ENCODE measurements at places on chromosomes 5 and 9. TPM values are rescaled to one million over a fixed set of nuclear protein-coding genes. Genes with fewer than 3 reads are reported as not detected.

- no peaks in the 10 kb centered on the region for H3K36me3 ChIP-seq
- no peaks in the 10 kb centered on the region for H3K4me1 ChIP-seq
- no peak for DNase-seq
- H3K27ac ChIP-seq: no peak overlapping the region
These were observed 146.1 kb upstream of the SLC44A1 start for GRCh38 chr9:105098370-105098769.

DNA sequence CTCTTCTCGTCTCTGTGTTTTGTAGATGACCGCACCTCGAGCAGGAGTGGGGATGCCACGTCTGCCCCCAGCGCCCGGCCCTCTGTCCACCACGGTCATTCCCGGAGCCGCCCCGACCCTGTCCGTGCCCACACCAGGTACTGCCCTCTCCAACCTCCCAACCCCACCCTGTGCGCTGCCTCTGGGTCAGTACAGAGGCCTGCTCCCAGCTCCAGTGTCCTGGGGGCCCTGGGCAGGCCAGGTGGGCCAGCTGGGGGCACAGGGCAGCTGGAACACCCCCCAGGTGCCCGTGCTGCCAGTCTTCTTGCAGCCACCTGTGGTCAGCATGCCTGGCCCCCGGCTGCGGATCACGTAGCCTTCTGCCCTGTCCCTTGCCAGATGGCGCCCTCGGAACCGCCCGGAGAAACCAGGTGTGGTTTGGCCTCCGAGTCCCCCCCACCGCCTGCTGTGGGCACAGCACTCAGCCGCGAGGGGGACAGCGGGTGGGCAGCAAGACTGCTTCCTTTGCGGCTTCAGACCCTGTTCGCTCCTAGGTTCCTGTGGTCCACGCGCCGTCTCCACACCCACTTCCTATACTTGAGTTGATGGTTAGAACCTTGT lies 133.7 kb downstream of the WNK2 start:
- no peaks in the 10 kb centered on the region for H3K36me3 ChIP-seq
- no peak overlapping the region for H3K4me3 ChIP-seq
- H3K27ac ChIP-seq: no peak overlapping the region

The ADAMTSL2 gene
- not detected for polyA plus RNA-seq

The NRARP gene
- not detected for polyA plus RNA-seq

DNA sequence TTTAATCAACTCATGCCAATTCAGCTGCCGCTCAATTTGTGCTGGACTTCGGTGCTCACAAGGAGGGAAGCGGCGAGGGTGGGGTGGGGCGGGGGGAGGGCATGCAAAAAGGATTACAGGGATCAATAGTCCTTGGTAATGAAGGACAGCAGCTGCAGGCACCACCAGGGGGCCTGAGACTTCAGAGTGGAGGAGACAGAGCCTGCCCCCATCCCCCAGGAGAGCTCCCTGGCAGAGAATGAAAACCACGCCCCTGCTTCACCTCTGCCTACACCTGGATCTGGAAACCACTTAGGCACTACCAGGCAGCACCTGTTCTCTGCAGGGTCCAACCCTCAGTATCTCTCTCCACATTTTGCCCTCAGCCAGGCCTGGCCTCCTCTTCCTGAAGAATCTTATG lies 155.6 kb downstream of the TRIM32 start:
- no peaks in the 10 kb centered on the region for H3K4me1 ChIP-seq
- DNase-seq: no peak
- no peaks in the 10 kb centered on the region for H3K36me3 ChIP-seq
- no peak overlapping the region for H3K4me3 ChIP-seq
- H3K27me3 ChIP-seq: no peaks in the 10 kb centered on the region

DNA sequence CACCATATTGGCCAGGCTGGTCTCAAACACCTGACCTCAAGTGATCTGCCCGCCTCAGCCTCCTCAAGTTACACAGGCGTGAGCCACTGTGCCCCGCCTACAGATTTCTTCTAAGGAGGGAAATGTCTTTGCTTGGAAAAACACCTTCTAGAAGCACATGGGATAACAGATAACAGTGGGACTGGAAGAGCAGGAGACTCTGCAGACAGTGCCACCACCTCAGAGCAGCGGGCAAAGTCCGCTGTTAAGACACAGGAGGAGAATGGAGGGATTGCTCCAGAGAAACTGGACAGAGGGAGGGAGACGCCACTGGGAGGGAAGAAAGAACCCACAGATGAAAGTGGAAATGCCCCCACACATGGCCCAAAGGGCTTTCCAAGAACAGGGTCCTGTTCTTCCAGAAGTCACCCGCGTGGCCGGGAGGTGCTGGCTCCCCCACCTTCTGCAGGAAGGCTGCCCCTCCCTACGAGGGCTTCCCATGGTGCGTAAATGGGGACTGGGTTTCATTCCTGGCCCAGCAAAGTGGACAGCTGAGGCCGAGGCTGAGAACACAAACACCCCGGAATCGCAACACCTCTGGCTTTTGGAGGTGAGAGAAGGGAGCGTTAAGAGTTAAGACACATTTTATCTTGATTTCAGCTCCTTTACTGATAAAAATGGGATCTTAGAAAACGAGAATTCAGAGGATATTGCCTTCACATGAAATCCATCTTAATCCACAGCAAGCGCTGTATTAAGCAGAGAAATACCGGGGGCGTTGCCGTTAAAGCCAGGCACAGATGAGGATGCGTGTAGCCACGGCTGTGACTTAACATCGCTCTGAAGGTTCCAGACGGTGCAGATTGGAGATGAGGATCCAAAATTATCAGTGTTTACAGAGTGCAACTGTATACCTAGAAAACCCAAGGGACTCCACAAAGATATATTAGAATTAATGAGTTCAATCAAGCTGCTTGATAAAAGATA lies 11.2 kb downstream of the ADAMTS2 start:
- no peaks in the 10 kb centered on the region for H3K36me3 ChIP-seq
- no peak for DNase-seq
- H3K27me3 ChIP-seq: no peaks in the 10 kb centered on the region
- H3K4me3 ChIP-seq: no peak overlapping the region

The EPB41L4B gene
- not detected for polyA plus RNA-seq

The GPX8 gene
- not detected for polyA plus RNA-seq

DNA sequence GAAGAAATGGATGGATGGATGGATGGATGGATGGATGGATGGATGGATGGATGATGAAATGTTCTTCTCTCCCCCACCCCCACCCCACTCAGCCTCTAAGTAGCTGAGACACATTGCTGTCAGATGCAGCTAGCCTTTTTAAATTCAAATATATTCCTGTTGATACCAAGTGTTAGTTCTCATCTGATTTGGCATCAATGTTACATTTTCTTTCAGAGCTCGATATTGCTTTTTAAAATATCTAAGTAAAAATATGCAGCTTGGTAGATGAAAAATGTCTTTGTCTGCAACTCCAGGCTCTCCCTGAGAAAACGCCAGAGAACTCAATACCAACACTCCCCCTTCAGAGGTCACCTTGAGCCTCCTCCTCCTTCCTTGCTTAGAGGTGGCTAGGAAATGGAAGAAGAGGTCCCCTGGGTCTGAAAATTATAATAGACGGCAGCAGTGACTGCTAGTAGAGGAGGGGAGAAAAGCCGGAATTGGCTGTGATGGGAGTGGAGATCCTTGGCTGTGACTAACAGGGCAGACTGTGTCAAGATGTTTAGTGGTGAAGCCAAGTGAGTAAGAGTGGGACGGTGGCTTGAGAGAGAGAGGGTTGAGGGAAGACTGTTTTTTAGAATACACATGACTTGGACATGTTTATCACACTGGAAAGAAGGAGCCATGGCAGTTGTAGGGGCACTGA lies 156.0 kb downstream of the ZNF462 start:
- no peaks in the 10 kb centered on the region for H3K4me1 ChIP-seq
- no peaks in the 10 kb centered on the region for H3K27me3 ChIP-seq

- no peaks in the 10 kb centered on the region for H3K27me3 ChIP-seq
- no peak overlapping the region for H3K4me3 ChIP-seq
- H3K27ac ChIP-seq: no peak overlapping the region
- no peaks in the 10 kb centered on the region for H3K4me1 ChIP-seq
- H3K36me3 ChIP-seq: no peaks in the 10 kb centered on the region
- DNase-seq: no peak
These were observed 147.2 kb downstream of the C9orf50 start for GRCh38 chr9:129473523-129474244.

DNA sequence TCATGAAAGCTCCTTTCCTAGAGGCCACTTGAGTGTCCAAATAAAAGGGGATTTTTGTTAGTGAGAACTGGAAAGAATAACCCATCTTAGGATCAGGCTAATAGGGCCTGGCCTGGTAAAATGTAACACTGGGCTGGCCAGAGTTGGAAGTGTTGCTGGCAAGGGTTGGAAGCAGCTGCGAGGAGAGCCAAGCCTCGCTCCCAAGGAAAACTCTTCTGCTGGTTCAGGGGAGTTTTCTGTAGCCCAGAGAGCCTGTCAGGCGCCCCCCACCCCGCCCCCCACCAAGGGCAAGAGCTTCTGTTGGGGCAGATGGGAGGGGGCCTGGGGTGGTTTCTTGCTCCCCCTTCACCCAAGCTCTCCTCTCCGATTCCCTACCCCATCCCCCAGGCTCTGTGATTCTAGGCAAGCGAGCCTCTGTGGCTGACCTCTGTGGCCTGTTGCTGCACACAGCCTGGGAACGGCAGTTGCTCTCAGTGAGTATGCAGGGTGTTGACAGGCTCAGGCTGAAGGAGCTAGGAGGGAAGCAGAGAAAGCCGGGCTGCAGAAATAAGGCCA lies 547.8 kb downstream of the CCDC171 start:
- no peak overlapping the region for H3K4me3 ChIP-seq
- H3K27ac ChIP-seq: no peak overlapping the region
- DNase-seq: no peak
- no peaks in the 10 kb centered on the region for H3K36me3 ChIP-seq
- H3K4me1 ChIP-seq: no peaks in the 10 kb centered on the region

The RFESD gene
- polyA plus RNA-seq: 5.1 TPM

DNA sequence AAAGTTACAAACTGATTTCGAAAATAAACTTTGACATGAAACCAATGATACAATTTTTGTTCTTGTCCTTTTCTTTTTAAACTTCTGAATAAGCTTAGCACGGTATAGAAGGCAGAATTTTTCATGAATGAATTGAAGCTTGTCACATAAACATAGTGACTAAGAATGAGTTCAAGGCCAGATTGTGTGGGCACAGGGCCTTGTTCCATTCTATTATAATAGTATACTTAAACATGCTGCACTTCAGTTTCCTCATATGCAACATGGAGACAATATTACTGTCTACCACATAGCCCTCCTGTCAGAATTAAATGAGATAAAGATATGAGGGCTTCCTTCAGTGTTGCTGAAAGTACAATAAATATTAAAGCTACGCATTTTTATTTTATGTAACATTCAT lies 204.2 kb upstream of the HAPLN1 start:
- H3K27ac ChIP-seq: no peak overlapping the region
- H3K4me3 ChIP-seq: no peak overlapping the region
- H3K4me1 ChIP-seq: no peaks in the 10 kb centered on the region
- no peaks in the 10 kb centered on the region for H3K36me3 ChIP-seq
- DNase-seq: no peak
- H3K27me3 ChIP-seq: no peaks in the 10 kb centered on the region

DNA sequence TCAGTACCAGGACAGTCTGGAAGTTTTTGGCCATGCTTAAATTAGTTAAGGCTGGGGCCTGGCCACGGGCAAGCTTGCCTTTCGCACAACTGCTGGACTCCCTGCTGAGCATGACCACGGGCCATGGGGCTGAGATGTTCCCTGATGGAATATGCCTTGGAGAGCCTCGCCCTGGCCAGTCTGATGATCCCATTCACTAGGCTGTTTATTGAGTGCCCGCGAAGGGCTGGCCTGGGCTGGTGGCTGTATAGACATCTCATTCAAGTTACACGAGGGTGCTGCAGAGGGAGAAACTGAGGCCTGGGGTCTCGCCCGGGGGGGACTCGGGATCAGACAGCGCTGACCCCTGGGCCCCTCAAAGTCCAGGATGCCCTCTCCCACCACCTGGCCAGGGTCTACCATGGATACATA lies 7.8 kb upstream of the RXRA start:
- no peaks in the 10 kb centered on the region for H3K36me3 ChIP-seq
- DNase-seq: no peak
- no peak overlapping the region for H3K27ac ChIP-seq
- H3K4me1 ChIP-seq: no peaks in the 10 kb centered on the region
- H3K4me3 ChIP-seq: no peak overlapping the region

The ZFP2 gene
- 0.72 TPM for polyA plus RNA-seq
